ENCODE measurements at places on chromosomes 16 and 17.
A peak's percentile ranks its signal among the peaks of the same experiment; 100 is the strongest.

GRCh38 chr17:31400481-31400950 is 9.0 kb downstream of the RAB11FIP4 start:
- no peak for DNase-seq

DNA sequence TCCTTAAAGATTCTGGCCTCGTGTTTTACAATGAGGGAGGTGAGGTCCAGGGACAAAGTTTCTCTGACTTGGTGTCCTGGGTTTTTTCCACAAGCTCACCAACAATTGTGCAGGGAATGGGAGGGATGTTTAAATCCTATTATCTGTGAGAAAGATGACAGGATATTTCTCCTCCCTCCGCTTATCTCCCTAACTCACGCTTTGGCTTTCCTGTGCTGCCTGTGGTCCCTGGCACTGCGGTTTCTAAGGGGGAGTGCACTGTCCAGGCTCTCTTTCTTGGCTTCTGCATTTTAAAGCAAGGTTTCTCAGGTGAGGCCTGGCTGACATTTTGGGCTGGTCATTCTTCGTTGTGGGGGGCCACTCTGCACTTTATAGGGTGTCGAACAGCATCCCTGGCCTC is 16.4 kb downstream of the GGA3 start:
- no peak for DNase-seq

DNA sequence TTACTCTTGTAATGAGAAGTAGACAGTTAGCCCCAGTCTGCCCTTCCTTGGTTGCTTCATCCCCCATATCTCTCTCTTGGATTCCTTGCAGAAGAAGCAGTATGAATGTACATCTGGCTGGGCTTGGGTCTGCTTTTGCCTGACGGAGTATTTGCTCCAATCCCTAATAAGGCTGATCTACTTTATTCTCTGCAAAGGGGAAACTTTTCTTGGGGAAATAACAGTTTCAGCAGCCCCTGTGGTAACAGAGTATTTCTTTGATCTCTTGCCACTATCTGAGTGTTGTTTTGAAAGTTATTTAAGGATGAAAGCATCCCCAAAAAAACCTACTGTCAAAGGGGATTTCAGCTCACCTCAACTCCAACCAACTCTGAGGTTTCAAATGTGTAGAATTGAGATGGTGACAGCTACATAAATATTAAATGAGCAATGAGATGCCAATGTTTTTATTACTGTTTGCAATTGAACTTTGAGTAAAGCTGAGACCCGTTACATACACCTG is 168.9 kb upstream of the NOG start:
- no peak for DNase-seq

GRCh38 chr17:7969433-7969832 is 33.0 kb upstream of the GUCY2D start:
- DNase-seq: no peak

DNA sequence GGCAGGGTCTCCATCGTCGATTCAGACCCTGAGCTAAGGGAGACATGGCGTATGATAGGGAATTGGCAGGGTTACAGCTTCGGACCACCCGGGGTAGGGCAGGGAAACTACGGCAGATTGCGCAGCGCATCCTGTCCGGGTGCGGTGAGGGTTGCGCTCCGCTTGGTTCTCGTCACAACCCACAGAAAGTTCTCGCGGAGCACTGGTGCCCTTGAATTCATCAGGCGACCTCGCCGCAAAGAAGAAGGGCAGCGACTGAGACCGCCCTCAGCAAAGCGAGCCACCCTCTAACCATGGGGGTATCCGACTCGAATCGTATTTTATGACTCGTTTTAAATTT is 1.2 kb downstream of the HS3ST3B1 start:
- DNase-seq: peak; percentile 27

GRCh38 chr17:15442311-15443180 is 24.9 kb downstream of the CDRT4 start:
- no peak for DNase-seq

GRCh38 chr17:75277664-75278071 is 6.6 kb upstream of the MIF4GD start:
- DNase-seq: no peak

DNA sequence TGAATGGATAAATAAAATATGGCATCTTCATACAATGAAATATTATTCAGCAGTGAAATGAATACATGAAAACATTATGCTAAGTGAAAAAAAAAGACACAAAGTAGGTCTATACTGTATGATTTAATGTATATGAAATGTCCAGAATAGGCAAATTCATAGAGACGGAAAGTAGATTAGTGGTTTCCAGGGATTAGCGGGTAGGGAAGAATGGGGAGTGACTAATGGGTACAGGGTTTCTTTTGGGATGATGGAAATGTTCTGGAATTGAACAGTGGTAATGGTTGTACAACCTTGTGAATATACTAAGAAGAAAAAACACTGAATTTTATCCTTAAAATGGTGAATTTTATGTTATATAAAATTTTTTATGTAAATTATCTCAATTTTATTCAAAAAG is 8.5 kb upstream of the MYCBPAP start:
- DNase-seq: no peak

- no peak for DNase-seq
These were observed 389.7 kb downstream of the SOX9 start for GRCh38 chr17:72510351-72511016.

DNA sequence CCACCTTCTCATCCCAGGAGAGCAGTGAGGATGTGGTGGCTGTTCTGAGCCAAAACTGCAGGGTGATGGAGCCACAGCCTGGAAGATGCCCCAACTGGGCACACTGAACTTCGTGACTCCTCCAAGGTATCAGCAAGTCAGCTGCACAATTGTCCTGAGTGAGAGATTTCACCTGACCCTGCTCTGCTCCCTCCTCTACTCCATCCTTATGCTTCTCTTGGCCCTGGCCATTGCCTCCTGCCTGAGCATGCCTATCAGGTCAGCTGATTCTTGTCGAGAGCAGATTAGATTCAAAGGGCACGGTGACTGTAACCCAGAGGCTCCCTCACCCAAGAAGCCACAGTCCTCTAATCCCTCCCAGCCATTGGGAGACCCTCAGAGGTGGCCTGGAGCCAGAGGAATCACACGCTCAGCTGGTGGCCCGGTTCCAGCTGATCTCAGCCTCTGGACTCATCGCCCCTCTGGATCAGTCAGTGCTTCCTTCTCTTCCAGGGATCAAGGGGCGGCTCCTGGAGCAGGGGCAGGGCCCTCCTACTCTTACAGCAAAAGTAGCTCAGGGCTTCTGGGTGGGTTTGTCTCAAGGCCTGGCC is 7.0 kb upstream of the CYB561 start:
- DNase-seq: no peak

GRCh38 chr16:12026741-12027490 is 50.4 kb downstream of the SNX29 start:
- no peak for DNase-seq

GRCh38 chr16:35642322-35642835 is 2183.0 kb downstream of the TP53TG3F start:
- DNase-seq: no peak

DNA sequence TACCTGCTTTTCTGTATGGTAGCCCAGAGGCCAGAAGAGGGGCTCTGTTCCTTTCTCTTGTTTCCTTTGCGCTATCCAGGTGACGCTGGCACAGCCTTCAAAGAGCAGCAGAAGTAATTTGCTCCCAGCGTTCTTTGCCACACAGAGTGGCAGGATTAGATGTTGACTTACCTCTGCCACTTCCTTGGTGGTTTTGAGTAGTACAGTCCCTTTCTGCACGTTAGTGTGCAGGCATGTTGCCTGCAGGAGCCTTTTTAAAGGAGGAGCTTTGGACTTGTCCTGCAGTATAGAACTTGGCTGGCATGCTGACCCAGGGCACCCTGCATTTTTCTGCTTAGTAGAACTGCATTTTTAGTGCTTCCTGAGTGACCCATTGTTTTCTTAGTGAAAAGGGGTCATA is at the start of gene ABCC11:
Gene ABCC11 (minus strand): TSS at position 229 of the 400 bp plus-strand sequence. CDS start 15,618 bp downstream, outside the sequence.
- DNase-seq: no peak

DNA sequence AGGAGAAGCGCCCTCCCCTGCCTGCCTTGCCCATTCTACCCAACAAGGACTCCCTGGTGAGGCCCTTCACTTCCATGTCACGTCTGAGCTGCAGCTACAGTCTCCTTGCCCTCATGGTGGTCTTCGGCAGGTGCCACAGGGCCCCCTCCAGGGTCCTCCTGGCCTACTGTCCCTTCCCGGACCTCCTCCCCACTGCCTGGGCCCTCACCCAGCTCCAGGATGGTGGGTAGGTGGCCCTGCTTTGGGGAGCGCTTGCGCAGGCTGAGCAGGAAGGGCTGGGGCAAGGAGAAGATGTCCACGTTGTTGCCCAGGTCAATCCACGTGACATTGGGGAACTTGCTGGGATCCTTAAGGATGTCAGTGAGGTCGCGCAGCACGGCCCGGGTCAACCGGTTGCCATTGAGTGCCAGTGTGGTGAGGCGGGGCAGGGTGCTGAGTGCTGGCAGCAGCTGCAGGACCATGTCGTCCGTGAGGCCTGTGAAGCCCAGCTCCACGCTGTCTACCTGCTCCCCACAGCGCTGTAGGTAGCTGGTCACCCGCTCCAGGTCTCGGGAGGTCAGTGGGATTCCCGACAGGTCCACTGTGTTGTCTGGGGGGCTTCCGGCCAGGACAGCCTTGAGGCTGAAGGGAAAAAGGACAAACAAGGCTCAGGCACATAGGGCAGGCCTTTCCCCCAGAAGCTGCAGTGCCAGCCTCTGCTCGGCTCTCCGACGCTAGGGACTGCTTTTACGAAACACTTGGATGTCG is 28.3 kb downstream of the TRPV2 start:
- no peak for DNase-seq

DNA sequence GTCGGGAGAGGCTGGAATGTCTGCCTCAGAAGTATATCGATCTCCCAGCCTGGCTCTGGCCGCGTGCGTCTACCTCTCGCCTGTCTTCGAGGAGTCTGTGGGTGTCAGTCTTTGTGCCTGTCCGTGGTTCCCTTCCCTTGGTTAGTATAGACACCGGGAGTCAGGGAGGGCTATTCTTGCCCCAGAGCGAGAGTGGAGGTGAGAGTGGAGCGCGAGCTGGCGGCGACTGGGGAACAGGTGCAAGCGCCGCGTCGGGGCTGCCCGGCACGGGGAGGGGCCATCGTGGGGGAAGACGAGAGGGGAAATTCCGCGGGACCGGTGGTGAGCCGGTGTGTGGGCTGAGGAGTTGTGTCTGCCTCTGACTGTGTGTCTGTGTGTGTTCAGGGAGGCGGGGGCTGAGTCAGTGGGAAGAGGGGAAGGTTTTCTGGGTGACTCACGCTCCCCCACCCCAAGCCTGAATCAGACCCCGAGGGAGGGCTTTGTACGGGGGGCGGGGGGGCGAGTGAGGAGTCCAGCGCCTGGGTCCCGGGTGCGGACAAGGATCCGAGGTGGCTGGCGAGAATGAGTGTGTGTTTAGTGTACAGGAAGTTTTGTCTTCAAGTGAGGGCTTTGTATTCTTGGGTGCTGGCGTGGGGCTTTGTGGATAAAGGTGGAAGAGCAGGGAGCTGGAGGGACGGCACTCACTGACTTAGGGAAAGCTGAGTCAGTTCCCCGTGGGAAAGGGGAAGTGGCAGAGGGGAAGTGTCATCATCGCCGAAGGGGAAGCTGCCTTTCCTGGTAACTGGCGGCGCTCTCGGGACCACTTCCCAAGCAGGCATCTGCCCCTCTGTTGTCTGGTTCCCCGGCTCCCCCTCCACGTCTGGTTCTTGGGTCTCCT is 8.6 kb downstream of the KDM6B start:
- DNase-seq: peak; percentile 96

DNA sequence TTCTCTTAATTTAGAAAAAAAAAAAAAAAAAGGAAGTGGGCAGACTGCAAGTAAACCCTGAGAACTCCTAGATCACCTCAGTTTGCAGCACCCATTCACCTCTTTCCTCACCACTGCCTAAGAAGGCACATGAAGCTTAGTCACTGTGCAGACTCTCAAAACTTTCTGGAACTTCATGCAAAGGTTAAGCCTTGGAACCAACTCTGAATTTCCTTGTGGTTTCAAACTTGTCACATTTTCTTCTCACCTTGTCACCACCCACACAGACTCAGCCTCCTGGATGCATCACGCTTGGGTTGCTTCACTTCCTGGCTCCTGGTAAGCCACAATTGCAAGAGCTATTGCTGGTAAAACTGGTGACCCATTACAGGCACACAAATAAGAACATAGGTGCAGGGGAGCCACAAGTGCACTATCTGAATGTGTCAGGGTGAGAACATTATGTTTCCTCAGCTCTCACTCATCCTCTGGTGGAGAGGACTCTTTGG is 15.0 kb upstream of the CPD start:
- DNase-seq: peak; percentile 95

GRCh38 chr17:81371910-81372760 is 23.1 kb upstream of the BAHCC1 start:
- no peak for DNase-seq

DNA sequence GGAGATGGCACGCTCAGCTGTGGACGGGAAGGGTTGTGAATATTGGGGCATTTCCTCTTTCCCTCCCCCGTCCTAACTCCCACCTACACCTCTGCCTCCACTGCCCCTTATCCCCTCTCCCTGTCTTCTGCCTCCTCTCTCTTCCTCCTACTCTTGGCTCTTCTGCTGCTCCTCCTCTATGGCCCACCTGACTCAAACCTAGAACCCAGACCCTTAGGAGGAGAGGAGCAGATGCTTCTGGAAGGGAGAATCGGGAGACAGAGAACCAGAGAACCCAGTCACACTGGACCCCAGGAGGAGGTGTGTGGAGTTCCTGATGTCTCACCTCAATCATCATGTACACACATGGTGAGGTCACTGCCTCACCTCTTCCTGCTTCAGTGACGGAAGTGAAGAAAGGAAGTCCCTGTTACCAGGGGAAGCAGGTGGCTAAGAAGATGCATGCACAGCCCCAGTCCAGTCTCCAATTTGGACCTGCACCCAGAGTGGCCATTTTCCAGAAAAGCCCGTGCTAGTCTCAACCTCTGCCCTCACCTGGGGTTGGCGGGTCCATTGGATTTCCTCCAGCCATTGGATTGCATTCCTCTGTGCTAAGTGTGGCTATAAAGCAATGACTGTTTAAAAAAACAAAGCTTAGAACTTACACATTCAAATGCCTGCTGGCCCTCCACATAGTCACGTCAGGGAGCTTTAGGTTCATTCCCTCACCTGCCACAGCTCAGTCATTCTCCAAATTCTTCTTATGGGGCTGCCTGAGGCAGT is 4.0 kb downstream of the RNF222 start:
- peak; percentile 24 for DNase-seq

DNA sequence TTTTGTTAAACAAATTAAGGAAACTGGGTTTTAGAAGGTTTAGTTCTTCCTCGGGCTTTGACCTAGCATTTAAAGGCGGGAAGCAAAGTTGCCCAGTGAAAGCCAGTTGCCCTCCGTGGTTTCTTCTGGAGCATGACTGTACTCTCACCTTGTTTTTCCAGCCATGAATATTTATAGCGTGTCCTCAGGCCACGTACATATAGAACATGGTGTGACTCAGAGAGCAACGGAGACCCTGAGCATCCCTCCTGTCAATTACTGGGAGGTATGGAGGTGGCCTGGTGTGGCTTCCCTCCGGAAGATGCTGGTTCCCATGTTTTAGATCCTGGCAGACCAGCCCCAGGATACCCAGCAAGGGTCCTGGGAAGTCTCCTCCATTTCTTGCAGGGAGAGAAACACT is 48.4 kb downstream of the AKAP1 start:
- DNase-seq: no peak

DNA sequence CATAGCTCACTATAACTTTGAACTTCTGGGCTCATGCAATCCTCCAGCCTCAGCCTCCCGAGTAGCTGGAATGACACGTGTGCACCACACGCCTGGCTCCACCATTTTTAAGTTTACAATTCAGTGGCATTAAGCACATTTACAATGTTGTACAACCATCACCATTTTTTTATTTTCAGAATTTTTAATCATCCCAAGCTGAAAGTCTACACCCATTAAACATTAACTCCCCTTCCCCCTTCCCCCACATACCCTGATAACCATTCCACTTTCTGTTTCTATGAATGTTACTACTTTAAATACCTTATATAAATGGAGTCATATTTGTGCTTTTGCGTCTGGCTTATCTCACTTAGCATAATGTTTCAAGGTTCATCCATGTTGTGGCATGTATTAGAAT is 18.0 kb downstream of the NETO2 start:
- no peak for DNase-seq
